ENCODE measurements at places on chromosomes 4 and X.

DNA sequence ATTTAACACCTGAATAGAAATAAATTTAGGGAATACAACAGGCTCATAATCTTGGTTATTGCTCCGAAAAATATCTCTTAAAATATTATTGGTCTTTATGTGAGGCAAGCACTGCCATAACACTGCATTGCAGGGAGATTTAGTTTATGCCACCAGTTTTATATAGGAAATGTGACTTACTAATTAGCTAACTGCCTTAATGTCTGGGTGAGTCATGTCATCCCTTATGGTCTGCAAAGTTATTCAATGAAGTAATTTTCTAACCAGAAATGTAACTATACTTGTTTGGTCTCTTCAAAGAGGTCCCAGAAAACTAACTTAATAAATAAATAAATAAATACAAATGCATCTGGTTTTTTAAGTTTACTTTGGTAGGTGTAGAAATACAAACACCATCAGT is 597.2 kb downstream of the GALNTL6 start:
- DNase-seq: no peak

- no peak for DNase-seq
Observed at GRCh38 chrX:14594521-14594920, 65.2 kb downstream of the GLRA2 start.

DNA sequence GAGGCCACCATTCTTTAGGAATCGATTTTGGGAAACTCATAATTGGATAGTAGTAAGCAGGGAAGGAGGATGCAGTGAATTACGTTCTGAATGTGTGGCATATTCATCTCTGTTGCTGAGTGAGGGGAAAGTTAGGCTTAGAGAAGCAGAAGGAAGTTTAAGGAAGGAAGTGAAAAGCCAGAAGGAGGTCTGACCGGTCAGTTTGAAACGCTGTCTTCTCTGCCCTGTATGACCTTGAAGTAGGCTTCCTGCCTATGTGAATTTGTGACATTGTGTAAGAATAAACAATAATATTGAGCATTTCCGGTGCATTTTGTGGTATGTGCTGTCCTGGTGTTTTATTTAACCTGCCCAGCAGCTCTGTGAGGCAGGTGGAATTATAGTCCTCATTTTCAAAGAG is 67.3 kb downstream of the PDLIM5 start:
- DNase-seq: no peak

GRCh38 chr4:141275834-141276233 is 55.1 kb downstream of the ZNF330 start:
- peak; percentile 43 for DNase-seq

GRCh38 chrX:53190363-53190960 is 34.5 kb downstream of the KDM5C start:
- DNase-seq: no peak

DNA sequence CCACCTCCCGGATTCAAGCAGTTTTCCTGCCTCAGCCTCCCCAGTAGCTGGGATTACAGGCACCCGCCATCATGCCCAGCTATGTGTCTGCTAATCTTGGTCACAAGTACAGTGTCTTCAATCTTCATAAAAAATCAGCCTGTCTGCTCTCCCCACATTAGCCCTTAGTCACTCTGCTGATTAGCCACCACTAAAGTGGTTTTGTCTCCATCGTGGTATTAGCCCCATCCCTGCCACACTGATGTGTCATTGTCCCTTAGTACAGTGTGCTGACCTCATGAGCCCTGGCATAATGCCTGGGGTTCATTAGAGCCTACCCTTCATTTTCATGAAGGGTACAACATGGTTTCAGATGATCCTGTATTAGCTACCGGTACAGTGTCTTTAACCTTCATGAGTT is 49.9 kb downstream of the ZNF157 start:
- no peak for DNase-seq

- peak; percentile 54 for DNase-seq
Observed at GRCh38 chr4:185774845-185775680, 36.9 kb downstream of the SORBS2 start.

GRCh38 chrX:45771560-45772340 is 571.1 kb upstream of the DIPK2B start:
- peak; percentile 64 for DNase-seq

DNA sequence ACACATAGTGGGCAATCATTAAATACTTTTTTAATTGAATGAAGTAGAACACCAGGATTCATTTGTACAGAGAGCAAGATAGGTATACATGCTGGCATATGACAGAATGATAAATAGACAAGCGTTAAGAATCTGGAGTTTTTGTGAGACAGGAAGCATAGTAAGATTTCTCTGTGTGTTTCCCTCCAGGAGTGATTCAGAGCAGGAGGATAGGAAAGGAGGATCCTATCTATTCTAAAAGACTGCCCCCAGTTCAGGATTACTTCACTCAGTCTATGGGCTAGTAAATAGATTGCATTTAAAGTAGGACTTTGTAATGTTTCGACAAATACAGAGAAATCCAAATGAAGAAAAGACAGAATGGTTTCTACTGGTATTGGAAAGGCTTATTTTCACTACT is 423.7 kb downstream of the PDGFC start:
- no peak for DNase-seq

DNA sequence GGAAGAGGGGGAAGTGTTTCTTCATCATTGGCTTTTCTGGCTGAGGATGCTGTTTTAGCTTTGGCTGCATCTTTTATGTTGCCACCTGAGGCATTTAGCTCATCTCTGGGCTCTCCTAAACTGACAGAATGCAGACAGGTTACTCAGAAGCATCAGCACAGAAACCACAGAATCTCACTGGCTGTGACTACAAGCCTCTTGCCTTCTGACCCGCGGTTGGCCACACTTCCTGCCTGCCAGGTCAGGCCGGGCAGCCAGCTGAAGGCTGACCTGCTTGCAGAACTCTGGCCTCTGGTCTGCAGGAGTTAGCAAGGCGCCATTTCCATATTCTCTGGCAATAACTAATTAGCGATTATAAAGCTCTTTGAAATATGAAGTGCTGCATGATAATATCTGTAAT is 366.5 kb downstream of the MID1IP1 start:
- DNase-seq: no peak

- DNase-seq: no peak
Observed at GRCh38 chrX:23726191-23726590, 16.9 kb downstream of the ACOT9 start.

- peak; percentile 2 for DNase-seq
Observed at GRCh38 chr4:52588097-52588496, 71.0 kb downstream of the USP46 start.

DNA sequence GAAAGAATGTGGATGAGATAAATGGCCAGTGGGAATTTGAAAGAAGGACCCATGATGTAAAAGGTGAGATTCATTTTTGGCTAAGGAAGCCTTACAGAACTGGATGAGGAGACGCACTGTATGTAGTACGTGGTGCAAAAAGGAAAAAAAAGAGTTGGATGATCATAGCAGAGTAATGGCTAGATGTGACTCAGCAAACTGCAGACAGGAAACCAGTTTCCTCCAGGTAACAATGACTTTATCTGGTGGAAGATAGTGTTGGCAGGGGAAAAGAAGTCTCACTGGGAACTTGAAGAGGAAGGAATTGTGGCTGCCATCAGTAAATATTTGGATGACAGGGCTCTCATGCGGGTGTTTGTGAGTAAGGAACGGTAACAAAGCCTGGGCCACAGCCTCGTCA is 243.2 kb downstream of the CPE start:
- DNase-seq: no peak

DNA sequence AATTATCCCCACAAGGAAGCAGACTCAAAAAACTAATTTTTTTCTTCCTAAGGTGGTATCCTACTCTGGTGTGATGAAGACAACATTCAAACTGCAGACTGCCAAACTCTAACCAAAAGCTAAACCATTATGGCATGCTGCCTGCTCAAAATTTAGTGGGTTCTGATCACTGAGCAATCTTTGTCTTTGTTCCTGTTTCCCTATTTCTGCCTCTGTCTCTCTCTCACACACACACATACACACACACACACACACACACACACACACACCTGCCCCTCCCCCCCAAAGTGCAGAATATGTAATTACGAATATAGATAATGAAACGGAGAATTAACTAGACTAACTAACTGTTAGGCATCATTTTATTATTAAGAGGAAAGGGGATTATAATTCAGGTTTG is 1278.6 kb downstream of the PCDH7 start:
- DNase-seq: no peak

DNA sequence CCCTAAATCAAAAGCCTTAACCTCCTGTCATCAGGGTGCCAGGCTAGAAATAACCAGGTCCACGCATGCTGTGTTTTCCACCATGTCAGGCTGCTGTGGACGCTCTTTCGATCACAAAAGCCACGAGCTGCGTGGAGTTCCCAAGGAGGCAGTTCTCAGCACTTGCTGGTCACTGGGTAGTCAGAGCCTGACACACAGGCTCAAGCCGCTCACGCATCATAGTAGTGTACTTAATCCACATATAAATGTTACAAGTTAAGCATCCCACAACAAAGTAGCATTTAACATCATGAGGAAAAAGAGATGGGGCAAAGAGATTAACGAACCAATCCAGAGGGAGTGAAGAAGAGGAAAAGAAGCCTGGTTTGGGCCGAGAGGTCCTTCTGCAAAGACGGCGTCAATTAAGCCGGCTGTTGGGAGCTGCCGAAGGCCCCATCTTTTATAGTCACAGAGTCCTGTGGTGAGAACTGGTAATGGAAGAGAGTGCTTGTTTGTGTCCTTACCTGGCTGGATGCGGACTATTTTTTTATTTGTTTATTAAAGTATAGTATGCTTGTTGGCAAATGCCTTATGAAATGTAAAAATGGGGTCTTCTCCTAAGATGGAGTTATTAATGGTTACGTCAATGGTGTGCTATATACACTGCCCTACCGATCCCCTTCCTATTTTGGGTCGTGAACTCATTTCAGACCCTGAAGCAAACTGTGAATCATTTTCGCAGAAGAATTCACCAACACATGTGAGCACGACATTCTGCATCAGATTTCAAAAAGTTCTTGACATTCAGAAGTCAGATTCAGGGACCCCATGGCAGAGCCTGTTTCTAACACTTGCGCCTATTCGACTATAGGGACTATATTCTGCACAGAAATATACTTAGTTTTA is 675 bp downstream of the PRIMPOL start:
- DNase-seq: peak; percentile 40

DNA sequence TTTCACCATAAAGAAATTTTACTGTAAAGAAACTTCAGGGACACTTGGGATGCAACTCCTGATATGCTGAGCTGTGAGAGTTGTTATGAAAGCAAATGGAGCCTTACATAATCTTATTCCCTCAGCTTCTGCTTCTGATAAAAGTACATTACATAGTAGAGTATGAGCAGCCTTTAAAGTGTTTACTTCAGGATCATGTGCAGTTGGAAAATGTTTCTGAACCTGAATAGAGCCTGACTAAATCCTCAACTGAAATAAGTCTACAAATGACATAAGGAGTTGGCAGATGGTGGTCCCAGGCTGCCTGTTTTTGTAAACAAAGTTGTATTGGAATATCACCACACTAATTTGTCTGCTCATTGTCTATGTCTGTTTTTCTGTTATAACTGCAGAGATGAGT is 19.3 kb downstream of the RASSF6 start:
- DNase-seq: no peak

GRCh38 chr4:105230287-105230686 is 83.6 kb downstream of the TET2 start:
- no peak for DNase-seq

- no peak for DNase-seq
Observed at GRCh38 chr4:6909970-6910339, 329 bp downstream of the TBC1D14 start.

GRCh38 chr4:8044699-8045098 is 105.0 kb upstream of the AFAP1 start:
- DNase-seq: no peak

GRCh38 chr4:155795991-155796390 is 37.2 kb downstream of the GUCY1B1 start:
- peak; percentile 40 for DNase-seq

DNA sequence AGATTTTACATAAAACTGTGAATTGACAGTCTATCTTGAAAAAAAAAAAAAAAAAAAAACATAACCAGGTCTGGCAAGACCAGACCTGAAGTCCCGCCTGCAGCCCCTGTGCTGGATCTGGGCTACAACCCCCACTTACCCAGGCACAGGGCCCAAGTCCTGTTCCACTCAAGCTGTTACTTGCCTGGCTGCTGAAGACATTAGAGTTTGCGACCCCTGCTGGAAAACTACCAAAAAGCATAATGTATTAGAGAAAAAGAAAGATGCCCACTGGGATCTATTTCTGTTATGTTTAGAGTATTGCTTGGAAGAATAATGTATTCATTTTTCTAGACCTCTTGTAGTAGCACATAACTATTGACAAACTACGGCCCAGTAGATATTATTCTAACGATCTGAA is 4.7 kb downstream of the HS3ST1 start:
- no peak for DNase-seq

- DNase-seq: no peak
Observed at GRCh38 chr4:40040908-40041307, 15.7 kb upstream of the N4BP2 start.

DNA sequence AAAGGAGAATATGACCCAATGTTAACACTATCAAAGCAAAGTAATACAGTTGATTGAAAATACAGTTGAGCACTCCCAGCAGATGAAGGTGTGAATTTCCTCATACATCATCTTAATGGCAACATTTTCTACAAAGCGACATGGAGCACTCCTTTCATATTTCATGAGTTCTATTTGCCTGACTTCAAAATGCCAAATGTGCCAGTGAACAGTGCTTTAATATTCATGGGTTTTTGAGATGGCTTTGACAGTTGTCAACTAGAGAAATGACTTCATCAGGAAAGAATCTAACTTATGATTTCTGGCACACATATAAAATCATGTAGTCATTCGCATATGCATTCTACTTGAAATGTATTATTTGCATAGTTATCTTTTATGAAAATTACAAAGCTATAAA is 222.4 kb downstream of the GALNTL6 start:
- no peak for DNase-seq

All from HCEC 1CT (cell line).